ENCODE measurements at places on chromosomes 11 and 22.

DNA sequence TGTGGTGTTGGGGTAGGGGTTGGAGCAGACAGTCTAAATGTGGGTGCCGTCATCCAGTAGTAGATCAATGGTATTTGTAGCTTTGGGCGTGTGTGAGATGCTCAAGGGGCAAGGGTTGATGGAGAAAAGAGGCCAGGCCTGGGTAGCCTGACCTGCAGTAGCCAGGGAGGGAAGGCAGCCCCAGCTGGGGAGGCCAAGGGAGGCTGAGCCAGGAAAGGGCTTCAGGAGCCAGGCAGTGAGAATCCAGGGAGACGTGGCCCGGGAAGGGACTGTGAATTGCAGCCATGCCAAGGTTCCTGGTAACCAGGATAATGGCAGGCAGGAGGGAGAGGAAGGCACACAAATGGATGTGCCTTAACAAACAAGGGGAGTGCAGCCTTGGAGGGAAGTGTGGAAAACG lies 2.5 kb upstream of the DERL3 start:
- no peak for DNase-seq

- no peak for DNase-seq
Observed at GRCh38 chr11:122700666-122701065, 45.1 kb downstream of the UBASH3B start.

- DNase-seq = no peak
Observed at GRCh38 chr11:66878474-66878873, 21.6 kb downstream of the LRFN4 start.

DNA sequence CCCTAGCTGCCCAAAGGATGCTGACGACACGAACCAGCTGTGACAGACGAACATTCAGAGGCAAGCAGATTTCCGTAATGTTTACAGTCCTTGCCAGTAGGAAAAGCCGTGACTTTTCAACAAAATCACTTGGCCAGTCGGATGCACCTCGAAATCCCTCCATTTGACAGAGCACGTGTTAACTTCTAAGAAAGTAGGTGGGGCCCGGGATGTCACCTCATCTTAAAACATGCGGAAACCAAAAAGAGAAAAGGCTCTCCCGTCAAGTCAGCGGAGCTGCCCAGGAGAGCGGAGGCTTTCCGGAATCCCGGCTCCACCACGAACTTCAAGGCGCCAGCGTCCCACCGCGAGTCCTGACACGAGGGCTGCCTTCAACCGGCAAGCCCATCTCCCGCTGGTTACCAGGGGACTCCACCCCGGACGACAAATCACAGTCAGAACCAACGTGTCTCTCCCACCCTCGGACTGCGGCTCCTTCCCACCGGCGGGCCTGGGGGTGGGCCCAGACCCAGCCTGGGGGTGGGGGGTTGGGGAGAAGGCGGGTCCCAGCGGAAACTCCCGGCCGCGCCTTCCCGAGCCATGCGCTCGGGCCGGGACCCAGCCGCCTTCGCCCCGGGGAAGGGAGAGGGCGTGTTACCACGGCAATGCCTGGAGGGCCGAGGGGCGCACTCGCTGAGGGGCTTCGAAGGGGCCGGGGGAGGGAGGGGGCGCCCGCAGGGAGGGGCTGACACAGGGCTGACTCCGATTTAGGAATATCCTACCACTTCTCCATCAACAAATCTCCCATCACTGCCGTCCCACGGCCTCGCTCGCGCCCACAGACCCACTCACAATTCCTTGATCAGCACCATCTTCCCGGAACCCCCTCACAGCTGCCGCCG lies 475 bp downstream of the PITPNB start:
- DNase-seq = peak; percentile 56

- no peak for DNase-seq
Observed at GRCh38 chr11:69249311-69250185, 44.4 kb upstream of the MYEOV start.

DNA sequence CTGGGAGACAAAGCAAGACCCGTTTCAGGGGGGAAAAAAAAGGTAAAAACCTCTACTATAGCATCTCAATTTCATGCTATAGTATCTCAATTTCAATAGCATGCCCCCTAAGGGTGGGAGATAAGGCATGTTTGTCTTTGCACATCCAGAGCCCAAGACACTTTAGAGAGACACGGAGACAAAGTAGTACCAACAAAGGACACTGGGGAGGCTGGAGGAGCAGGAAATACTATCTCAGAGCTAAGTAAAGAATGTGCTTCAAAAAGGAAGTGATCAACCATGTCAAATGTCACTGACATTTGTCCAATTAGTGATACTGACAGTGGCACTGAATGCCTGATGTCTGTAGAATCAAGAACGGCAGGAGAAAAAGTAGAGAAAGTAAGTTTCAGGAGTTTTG lies 68.6 kb downstream of the RRAS2 start:
- DNase-seq = no peak

- DNase-seq = no peak
Observed at GRCh38 chr11:75345455-75346160, 5.9 kb downstream of the ARRB1 start.

DNA sequence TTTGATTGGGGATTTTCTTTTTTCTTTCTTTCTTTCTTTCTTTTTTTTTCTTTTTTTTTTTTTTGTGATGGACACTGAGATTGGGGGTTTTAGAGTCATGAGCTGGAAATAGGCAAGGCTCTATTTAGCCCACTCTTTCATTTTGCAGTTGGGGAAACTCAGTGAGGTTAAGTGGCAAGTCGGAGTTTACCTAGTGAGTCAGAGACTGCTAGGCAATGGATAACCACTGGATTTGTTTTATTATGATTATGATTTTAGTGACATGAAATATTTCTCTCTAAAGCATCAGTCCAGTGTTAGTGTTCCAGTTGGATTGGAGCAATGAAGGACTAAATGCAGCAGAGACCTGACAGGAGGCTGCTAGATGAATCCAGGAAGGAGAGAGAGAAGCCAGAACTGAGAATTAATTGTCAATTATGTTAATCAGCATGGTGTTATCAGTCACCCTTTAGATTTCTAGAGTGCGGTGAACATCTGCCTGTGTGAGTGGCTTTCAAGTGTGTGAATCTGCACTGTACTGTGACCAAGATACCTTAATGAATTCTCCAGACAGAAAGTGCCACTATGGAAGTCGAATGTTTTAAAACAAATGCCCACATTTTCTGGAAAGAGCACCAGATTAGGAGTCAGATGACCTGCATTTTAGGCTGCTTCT lies 10.9 kb downstream of the BMAL1 start:
- no peak for DNase-seq

All from stimulated activated CD4-positive, alpha-beta T cell treated with anti-CD3 and anti-CD28 coated beads, TNF-alpha, amount 100 ng/mL, for 4 hours (primary cell).